Vein endothelial cell (primary cell): ENCODE measurements at places on chromosomes 7 and 10. TPM values are rescaled to one million over a fixed set of nuclear protein-coding genes. Genes with fewer than 3 reads are reported as not detected.

The LRRC61 gene
- total RNA-seq = 0.29 and 2.0 TPM in 2 replicates

The DENND2A gene
- total RNA-seq = under 0.01 and 0.19 TPM in 2 replicates

The A1CF gene
- not detected in 2 replicates for total RNA-seq

The HOXA10 gene
- total RNA-seq = 6.2 and 7.5 TPM in 2 replicates

The CDHR3 gene
- 2.1 and 2.6 TPM in 2 replicates for total RNA-seq

The CALHM3 gene
- total RNA-seq = not detected in 2 replicates
